ENCODE measurements at places on chromosomes 5 and 9.

- no peak for DNase-seq
Measured at GRCh38 chr5:51983161-51983560, 599.9 kb downstream of the ISL1 start.

DNA sequence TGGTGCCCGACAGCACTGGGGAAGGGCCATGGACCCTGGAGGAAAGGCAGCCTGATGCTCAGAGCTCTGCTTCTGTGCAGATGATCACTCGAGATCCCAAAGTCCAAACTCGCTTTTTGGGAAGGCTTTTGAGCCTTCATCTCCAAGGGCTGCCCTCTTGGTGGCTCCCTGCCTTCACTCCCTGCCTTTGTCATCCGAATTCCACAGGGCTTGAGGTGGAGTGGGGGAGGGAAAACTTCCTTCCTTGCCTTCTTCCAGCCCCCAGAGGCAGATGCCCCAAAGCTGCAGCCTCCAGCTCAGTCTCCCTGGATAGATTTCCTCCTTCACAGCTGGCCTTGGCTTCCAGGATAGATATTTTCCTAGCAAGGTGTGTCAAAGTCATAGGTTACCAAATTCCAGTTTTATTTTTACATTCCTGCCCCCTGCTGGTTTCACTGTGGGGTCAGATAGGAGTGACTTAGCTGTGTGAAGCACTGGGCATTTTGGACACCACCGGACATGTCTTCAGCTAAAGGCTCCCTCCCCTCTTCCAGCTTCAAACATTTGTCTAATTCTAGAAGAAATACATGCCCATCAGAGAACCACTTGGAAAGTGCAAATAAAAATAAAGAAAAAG, 268.2 kb downstream of the HSPA4 start:
- DNase-seq = no peak

GRCh38 chr9:14159440-14160216, 154.3 kb downstream of the NFIB start:
- no peak for DNase-seq

DNA sequence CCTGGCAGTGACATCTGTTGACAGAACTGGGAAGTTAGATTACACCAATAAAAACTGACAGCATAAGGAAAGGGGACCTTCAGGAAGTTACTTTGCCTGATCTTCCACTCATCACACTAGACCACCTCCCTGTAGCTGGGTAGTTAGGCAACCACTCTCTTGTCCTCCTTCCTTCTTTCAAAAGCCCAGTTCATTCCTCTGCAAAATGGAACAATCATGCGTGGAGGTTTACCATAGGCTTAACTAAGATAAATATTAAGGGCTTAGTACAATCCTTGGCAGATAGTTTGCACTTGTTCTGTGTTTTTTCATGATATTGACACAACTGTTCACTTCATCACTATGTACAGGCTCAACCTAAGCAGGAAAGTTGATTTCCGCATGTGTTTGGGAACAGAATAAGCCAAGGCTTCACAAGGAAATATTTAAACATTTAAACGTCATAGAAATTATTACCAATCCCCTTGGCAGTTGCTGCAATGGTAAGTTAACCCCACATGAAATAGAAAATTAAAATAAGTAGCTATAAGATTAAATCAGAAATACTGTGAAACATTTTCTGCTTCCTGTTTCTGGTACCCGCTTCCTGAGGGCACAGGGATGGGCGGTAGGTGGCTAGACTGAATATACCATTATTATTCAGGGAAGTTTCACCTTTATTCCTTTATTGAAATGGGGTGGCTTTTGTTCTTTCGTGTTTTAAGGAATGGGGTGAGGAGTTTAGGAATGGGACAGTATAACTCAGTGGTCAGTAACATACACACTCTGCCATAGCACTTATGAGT, 9.9 kb upstream of the PTGER4 start:
- no peak for DNase-seq

DNA sequence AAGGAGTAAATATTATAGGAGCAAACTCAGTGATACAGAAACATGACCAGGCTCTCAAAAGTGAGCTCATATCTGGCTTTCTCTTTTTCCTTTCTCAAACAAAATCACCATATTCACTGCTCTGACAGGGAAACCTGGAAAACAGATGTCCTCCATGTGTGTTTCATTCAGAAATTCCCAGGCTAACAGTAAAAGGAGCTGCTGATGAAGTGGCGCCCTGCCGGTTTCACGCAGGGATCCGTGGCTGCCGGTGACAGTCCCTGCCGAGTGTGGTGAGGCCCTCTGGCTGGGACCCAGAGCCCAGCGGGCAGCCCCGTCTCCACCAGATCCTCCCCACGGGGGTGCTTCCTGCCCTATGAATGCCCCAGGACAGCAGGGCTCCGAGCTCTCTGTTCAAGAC, 208.1 kb downstream of the GNA14 start:
- peak; percentile 63 for DNase-seq

GRCh38 chr5:138138949-138139780, at the start of gene NME5:
Gene NME5, minus strand, starts transcription at chr5:138139428. Its CDS starts 648 bp downstream, at chr5:138138780.
- DNase-seq = peak; percentile 88

- DNase-seq = peak; percentile 97
Measured at GRCh38 chr5:109865637-109866036, 175.9 kb downstream of the MAN2A1 start.

- DNase-seq = peak; percentile 54
Measured at GRCh38 chr9:129102791-129103594, 7.6 kb downstream of the CRAT start.

DNA sequence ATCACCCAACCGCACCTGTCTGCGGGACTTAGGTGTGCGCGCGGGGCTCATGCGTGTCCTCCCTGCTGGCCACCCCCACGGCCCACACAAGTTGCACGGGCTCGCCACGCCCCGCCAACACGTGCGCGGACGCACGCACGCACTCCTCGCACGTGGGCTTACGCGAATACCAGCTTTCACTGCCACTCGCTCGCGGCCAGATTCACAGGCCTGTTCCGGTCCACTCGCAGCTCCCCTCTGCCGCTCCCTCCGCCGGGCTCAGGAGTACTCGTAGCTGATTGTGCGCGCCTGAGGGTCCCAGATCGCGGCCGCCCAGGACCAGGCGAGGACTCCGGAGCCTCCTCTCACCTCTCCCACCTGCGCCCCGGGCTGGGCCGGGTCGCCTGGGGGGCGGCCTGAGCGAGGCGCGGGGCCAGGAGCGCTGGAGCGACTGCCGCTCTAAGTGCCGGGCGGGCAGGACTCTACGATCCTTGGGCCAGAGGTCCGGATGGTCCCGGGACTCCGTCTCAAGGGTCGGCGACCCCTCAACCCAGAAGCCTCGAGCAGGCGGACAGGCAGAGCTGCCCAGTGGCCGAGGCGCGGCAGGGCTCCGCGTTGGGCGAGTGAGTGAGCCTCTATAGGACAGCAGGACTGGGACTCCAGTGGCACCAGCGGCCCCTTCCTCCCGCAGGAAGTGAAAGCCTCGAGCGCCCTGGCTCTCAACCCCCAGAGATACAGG, 3.4 kb downstream of the PCDHGC5 start:
- no peak for DNase-seq

GRCh38 chr5:127026166-127026565, 4.2 kb downstream of the MARCHF3 start:
- no peak for DNase-seq

DNA sequence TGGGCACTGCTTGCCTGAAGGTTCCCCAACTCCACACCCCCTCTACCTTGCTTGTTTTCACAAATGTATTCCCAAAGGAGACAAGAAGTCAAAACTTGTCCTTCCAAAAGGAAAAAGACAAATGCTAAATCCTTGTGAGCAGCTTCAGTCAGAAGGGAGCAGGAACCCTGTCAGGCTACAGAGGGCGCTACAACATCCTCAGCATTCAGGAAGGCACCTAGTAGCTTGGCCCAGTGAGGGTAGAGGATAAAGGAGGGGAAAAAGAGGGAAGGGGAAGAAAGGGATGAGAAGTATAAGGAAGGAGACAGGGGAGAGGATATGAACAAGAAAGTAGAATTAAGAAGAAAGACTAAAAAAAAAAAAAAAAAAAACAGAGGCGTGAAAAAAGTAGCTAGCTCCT, 97.5 kb downstream of the MLLT3 start:
- DNase-seq = no peak

- peak; percentile 79 for DNase-seq
Measured at GRCh38 chr9:87324613-87325194, 173.0 kb upstream of the DAPK1 start.

GRCh38 chr5:41918105-41918504, 7.0 kb upstream of the FBXO4 start:
- DNase-seq = no peak

- DNase-seq = no peak
Measured at GRCh38 chr9:92482329-92482728, at the start of gene ASPN. Gene ASPN, minus strand, starts transcription at chr9:92482506.

- DNase-seq = peak; percentile 84
Measured at GRCh38 chr5:111742177-111742994, 14.6 kb downstream of the NREP start.

DNA sequence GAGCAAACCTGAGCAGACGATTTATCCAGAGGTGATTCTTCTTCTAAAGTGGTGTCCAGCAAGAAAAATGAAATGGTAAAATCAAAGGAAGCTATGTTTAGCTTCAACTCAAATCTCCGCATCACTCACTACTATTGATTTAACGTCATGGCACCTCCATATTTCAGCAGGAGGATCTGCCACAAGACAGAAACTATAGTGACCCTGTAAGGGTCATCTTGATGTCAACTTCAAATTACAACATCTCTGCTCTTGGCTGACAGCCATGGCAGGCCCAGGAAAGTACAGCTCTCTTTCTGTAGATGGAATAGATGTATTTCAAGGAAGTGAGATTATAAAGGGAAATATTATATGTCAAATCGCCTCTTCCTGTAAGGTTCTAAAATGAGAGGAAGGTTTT, 10.1 kb upstream of the EFNA5 start:
- DNase-seq = no peak

GRCh38 chr9:79264041-79264440, 307.7 kb upstream of the TLE4 start:
- DNase-seq = peak; percentile 5

GRCh38 chr5:40594811-40595210, 84.9 kb upstream of the PTGER4 start:
- no peak for DNase-seq

GRCh38 chr9:122261469-122261881, 3.2 kb downstream of the RBM18 start:
- peak; percentile 44 for DNase-seq

- DNase-seq = no peak
Measured at GRCh38 chr5:5217371-5217770, 77.2 kb downstream of the ADAMTS16 start.

DNA sequence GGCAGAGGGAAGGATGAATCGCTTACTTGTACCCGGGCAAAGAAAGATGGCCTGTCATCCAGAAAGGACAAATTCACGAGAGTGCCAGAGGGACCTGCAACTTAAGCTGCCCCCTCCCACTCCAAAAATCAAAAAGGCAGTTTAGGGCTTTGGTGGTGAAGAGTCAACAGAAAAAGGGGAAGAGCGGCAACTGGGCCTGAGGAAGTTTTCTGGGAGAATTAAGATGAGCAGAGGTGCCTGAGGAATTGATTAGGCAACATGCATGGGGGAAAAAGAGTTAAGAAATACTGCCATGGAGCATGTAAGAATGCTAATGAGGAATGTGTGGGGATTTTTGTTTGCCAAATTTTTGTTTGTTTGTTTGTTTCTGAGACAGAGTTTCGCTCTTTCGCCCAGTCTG, 1.8 kb upstream of the ACTL7B start:
- DNase-seq = no peak

DNA sequence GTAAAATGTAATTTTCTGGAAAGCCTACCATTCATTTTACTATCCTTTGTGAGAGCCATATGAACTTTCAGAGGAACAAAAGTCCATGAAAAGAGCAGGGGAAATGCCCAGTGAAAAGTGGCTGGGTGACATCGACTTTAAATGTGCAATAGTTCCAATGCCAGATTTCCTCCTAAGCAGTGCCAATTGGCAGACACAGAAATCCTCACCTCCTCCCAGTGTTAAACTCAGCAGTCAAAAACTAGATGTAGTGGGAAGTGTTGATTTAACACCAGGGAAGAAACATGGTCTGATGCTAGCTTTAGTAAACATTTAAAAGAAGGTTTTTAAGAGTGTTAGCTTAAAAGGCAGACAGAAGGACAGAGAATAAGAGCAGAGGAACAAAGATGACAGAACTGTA, 2055.2 kb downstream of the MAT2B start:
- DNase-seq = no peak

DNA sequence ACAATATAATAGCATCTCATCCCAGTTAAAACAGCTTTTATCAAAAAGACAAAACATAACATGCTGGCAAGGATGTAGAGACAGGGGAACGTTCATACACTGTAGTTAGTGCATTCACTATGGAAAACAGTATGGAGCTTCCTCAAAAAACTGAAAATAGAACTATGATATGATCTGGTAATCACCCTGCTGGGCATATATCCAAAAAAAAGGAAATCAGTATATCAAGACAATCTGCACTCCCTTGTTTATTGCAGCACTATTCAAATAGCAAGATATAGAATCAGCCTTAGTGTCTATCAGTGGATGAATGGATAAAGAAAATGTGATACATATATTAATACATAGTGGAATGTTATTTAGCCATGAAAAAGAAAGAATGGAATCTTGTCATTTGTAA, 88.5 kb downstream of the PBX3 start:
- no peak for DNase-seq

DNA sequence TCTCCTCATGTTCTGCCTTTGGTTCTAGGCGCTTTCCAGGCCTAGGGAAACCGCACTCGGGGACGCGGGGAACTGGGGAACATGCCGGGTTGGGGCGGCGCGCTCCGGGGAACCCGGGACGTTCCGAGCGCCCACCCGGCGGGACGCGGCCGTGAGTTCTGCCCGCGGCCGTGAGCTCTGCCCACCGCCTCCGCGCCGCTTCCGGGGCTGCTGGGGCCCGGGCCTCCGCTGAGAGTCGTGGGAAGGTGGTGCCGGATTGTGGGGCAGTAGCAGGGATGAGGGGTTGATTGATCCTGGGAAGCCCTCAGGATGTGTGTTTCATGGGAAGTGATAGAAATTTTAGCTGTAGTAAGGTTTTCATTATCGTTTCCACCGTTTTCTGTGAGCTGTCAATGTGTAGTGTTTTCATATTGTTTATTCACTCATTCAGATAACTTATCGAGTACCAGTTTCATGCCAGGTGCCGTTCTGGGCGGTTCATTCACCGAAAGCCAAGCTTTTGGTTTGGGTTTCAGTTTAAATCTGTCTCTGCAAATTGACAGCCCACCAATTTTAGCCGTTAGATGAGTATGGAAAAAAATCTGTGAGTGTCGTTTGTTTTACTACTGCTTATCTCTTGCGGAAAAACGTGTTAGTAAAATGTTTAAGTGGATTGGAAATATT, 657 bp downstream of the MTRR start:
- peak; percentile 45 for DNase-seq

DNA sequence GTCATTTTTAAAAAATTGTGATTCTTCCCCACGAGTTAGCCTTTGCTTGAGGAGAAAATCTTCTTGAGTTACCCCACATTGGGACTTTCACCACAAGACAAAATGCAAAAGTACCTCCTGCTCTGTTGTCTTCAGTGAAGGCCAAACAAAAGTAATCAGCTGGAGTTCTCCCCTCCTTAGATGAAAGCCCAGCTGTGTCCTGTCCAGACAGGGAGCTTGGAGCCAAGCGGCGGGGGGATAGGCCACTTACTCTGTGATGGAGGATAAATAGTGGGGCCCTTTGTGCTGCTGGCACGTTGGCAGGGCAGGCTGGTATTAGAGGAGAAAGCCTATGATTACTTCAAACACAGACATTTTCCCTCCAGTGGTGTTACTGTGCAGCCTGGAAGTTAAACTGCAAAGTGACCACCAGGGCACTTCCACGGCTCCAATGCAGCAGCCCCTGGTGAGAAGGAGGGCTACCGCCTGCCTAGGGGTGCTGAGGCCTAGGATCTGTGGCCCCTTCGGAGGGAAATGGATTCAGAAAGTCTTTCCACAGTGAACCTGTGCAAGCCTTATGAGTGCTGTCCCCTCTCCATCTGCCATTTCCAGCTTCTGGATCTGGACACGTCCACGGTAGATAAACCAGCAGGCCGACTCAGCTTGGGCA, 155.0 kb downstream of the TMEM167A start:
- DNase-seq = no peak

All from astrocyte of the hippocampus (primary cell).